PC-9 (cell line): ENCODE measurements at places on chromosomes 2 and 18. TPM values are rescaled to one million over a fixed set of nuclear protein-coding genes. Genes with fewer than 3 reads are reported as not detected.

UGT1A4 gene
- 73.6 and 93.0 TPM in 2 replicates for total RNA-seq

TFPI gene
- total RNA-seq, result 35.5 and 65.7 TPM in 2 replicates

STARD6 gene
- not detected in 2 replicates for total RNA-seq

EEF1B2 gene
- total RNA-seq, result 328 and 367 TPM in 2 replicates

RAB6C gene
- not detected in 2 replicates for total RNA-seq

CKAP2L gene
- total RNA-seq, result 17.7 and 28.7 TPM in 2 replicates

TDRD15 gene
- total RNA-seq, result 1.9 and 2.9 TPM in 2 replicates

SEH1L gene
- total RNA-seq, result 98.3 and 101 TPM in 2 replicates

UPP2 gene
- not detected in 2 replicates for total RNA-seq

SRD5A2 gene
- total RNA-seq, result not detected in 2 replicates

MALT1 gene
- 19.0 and 19.6 TPM in 2 replicates for total RNA-seq

ICA1L gene
- total RNA-seq, result 0.20 TPM in 1 of 2 replicates, not detected in the other

SF3B1 gene
- 127 and 156 TPM in 2 replicates for total RNA-seq

LAMA3 gene
- 44.4 and 54.7 TPM in 2 replicates for total RNA-seq

FEV gene
- not detected in 2 replicates for total RNA-seq

BCS1L gene
- 36.0 and 38.8 TPM in 2 replicates for total RNA-seq

CRYGD gene
- not detected in 2 replicates for total RNA-seq

CCBE1 gene
- 3.1 and 5.8 TPM in 2 replicates for total RNA-seq

STK17B gene
- 10.8 and 14.9 TPM in 2 replicates for total RNA-seq

RBFA gene
- total RNA-seq, result 22.4 and 25.1 TPM in 2 replicates

CLIP4 gene
- 107 and 134 TPM in 2 replicates for total RNA-seq

SERPINB5 gene
- 25.5 and 26.2 TPM in 2 replicates for total RNA-seq

SPIRE1 gene
- total RNA-seq, result 26.1 and 36.4 TPM in 2 replicates

IL37 gene
- 1.0 and 1.7 TPM in 2 replicates for total RNA-seq

ARHGAP25 gene
- total RNA-seq, result not detected in 2 replicates

CDH20 gene
- total RNA-seq, result not detected in 2 replicates

RGPD3 gene
- total RNA-seq, result 0.09 TPM in 1 of 2 replicates, not detected in the other

PRSS56 gene
- not detected in 2 replicates for total RNA-seq

GALNT13 gene
- 3.6 and 4.0 TPM in 2 replicates for total RNA-seq

TEX44 gene
- not detected in 2 replicates for total RNA-seq

TYMS gene
- 138 and 149 TPM in 2 replicates for total RNA-seq

FNDC4 gene
- total RNA-seq, result 5.3 and 6.3 TPM in 2 replicates

LINC00305 gene
- not detected in 2 replicates for total RNA-seq

CDK15 gene
- total RNA-seq, result not detected in 2 replicates

DTNA gene
- not detected in 2 replicates for total RNA-seq

LTBP1 gene
- total RNA-seq, result 10.3 and 10.4 TPM in 2 replicates
